ENCODE measurements at places on chromosomes 11 and 22.
A peak's percentile ranks its signal among the peaks of the same experiment; 100 is the strongest.

GRCh38 chr11:36123336-36124101 lies 165.7 kb downstream of the COMMD9 start:
- DNase-seq, result no peak

- no peak for DNase-seq
Observed at GRCh38 chr22:25064894-25065560, 112.5 kb downstream of the KIAA1671 start.

GRCh38 chr11:60658409-60658808 lies 41.0 kb upstream of the MS4A8 start:
- DNase-seq, result no peak

- no peak for DNase-seq
Observed at GRCh38 chr11:66604155-66604554, 11.2 kb downstream of the CCS start.

DNA sequence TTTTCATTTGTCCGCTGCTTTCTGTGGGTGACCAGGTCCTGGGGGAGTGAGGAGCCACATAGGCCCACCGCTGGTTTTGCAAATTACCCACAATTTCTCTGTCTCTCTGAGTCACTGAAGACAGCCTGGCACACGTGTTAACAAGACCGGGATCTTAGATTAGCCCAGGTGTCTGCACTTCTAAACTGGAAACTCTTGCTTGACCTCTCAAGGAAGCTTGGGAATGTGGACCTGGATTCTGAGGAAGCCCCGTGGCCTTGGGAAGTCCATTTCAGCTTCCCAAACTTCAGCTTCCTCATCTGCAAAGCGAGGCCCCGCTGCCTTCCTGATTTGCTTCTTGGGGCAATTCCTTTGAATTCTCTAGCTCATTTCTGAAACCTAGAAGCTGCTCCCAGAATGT lies 119.9 kb downstream of the KIAA1671 start:
- no peak for DNase-seq

GRCh38 chr11:75716659-75717058 lies 979 bp upstream of the MOGAT2 start:
- DNase-seq, result no peak

- DNase-seq, result no peak
Observed at GRCh38 chr22:30503551-30503950, 1.9 kb downstream of the SEC14L4 start.

DNA sequence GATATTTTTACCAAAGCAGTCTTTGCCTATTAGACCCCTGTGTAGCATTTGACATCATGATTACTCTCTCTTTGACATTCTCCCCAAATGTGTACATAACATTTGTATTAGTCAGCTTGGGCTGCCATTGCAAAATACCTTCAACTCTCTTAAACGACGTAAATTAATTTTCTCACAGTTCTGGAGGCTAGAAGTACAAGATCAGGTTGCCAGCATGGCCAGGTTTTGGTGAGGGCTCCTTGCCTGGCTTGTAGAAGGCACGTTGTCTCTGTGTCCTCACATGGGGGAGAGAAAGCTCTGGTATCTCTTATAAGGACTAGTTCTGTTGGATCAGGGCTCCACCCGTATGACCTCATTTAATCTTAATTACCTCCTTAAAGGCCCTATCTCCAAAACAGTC lies 12.3 kb upstream of the DLAT start:
- peak; percentile 38 for DNase-seq

GRCh38 chr22:46619830-46620501 lies at the start of gene GRAMD4:
GRAMD4 (plus strand) TSS chr22:46620386; CDS start chr22:46626800, 6,414 bp downstream.
- no peak for DNase-seq

GRCh38 chr11:115269191-115269950 lies 234.8 kb downstream of the CADM1 start:
- no peak for DNase-seq

- DNase-seq, result no peak
Observed at GRCh38 chr22:31350410-31350863, 4.3 kb upstream of the PATZ1 start.

GRCh38 chr11:17550450-17551346 lies 3.6 kb downstream of the OTOG start:
- DNase-seq, result no peak

- no peak for DNase-seq
Observed at GRCh38 chr11:113723787-113724186, 17.7 kb upstream of the TMPRSS5 start.

DNA sequence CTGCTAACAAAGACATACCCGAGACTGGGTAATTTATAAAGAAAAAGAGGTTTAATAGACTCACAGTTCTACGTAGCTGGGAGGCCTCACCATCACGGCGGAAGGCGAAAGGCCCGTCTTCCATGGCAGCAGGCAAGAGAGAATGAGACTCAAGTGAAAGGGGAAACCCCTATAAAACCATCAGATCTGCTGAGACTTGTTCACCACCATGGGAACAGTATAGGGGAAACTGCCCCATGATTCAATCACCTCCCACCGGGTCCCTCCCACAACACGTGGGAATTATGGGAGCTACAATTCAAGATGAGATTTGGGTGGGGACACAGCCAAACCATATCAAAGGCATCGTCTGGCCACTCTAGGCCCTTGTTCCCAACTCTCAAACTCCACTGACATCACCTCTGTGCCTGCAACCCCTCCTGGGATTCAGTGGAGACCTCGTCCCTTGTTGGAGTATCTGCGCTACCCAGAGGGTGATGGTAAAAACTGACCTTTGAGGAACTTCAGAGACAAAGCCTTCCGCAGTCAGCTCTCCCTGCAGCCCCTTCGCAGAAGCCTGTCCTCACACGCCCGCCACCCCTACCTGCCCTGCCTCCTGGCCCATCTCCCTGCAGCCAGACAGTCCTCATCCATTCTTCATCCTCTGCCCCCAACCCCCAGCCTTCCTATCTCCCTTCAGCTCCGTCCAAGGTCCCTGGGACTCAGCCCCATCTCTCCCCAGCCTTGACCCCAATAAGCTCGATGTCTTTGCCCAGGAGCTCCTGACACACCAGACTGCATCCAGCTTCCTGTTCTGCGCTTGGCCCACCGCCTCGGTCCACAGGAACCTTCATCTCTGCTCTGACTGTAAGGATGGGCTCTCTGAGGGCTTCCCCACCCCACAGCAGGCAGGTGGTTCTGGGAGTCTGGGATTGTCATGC lies 15.8 kb downstream of the CCND1 start:
- DNase-seq, result no peak

- no peak for DNase-seq
Observed at GRCh38 chr22:30167734-30168133, 78.8 kb downstream of the LIF start.

DNA sequence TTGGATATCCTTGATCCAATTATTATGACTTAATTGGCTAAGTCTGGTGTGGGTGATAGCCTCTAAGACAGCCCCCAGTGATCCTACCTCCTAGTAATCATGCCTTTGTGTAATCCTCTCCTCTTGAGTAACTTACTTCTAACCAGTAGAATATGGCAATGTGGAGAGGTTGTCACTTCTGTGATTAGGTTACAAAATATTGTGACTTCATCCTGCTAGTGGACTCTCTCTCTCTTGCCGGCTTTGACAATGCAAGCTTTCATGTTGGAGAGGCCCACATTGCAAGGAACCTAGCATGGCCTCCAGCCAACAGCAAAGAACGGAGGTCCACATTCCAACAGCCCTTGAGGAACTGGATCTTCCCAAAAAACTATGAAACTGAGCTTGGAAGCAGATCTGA lies 19.5 kb downstream of the YPEL4 start:
- DNase-seq, result no peak

GRCh38 chr11:87215236-87215635 lies 177.5 kb downstream of the TMEM135 start:
- no peak for DNase-seq

DNA sequence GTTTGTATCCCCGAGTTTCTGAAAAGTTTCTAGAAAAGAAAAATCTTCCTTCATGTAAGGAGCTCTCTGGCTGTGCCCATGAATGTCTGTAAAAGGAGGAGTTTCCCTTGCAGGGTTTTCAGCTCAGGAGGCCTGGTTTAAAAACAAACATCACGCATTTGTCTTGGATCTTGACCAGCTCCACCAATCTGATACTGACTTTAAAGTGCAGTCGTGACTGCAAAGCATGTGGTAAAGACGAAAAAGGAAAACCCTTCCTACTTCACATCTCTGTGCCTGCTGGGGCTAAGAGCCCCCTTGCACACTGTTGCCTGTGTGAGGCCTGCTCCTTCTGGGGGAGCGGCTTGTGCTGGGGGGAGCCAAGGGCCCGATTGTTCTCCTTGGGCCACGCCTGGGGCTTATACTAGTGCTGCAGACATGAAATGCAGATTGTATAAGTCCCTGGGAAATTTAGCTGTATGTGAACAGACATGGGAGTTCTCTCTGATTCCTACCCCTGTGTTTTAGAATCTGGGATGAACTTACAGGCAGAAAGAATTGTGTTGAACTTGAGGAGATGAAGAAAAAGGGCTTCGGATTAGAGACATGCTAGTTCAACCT lies 62.1 kb downstream of the ADAMTS15 start:
- no peak for DNase-seq

- no peak for DNase-seq
Observed at GRCh38 chr22:50612528-50613221, 12.1 kb downstream of the MAPK8IP2 start.

- no peak for DNase-seq
Observed at GRCh38 chr22:23715806-23716375, 25.1 kb downstream of the RGL4 start.

GRCh38 chr22:39901565-39902146 lies 772 bp downstream of the GRAP2 start:
- DNase-seq, result no peak

GRCh38 chr11:28976801-28977145 lies 868.6 kb downstream of the METTL15 start:
- no peak for DNase-seq

DNA sequence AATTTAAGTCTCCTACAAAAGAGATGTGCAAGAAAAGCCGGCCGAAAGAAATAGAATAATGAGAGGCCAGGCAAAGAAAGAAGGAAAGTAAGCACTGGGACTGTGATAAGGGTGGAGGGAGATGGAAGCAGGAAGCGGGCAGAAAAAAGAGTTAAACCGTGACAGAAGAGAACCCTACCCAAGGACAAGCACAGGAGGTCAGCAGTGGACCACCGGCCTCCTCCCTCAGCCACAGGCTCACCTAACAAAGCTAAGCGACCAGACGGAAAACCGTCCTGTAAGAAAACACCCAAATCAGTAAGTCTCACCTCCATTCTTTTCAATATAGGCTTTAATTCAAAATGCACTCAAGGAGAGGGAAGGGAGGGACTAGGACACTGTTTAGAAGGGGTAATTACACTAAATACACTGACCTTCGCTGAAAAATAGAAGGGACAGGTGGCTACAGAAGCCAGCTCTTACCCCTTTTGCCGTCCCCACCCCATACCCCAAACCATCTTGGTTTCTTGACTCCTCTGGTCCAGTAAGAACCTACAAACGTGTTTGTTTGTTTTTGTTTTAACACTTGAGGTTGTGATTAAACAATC lies 1.9 kb downstream of the FAM181B start:
- no peak for DNase-seq

DNA sequence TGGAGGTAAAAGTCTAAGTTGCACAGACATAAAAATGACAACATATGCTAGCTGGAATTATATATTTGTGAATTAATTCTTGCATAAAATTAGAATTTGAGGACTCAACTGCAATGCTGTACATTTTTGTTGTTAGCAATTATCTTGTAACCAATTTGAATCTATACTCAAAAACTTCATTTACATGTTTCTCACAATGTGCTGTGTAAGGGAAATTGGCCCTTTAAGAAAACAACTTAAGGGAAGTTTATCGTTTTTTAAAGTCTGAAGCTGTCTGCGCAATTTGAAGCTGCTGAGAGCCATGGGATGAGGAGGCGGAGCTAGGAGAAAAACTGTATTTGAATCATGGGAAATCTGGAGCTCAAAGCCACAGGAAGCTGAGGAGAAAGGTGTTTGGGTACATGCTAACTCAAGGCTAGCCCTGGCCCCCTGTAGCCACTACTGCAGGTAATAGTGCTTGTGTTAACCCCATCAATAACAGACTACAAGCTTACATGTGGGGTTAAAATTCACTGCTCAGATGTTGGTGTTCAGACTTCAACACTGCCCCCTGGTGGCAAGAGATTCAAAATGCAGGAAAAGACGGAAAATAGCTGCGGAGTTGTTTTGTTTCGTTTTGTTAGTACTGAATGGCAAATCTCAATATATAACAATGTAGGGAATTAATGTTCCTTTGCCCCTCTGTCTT lies 126.1 kb downstream of the BRD1 start:
- no peak for DNase-seq

- no peak for DNase-seq
Observed at GRCh38 chr22:40642316-40642715, 5.8 kb upstream of the MRTFA start.

DNA sequence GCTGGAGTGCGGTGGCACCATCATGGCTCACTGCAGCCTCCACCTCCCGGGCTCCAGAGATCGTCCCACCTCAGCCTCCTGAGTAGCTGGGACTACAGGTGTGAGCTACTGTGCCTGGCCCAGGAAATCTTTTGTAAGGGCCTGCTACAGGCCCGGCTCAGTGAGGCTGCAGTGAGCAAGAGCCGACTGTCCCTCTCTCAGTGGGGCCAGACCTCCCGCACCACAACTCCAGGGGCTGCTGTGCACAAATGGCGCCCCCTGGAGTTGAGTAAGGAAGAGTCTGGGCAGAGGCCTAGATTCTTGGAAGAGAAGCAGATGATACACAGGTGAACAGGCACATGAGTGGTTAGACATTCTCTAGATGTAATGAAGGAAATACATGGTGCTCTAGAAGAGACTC lies 7.0 kb downstream of the SERHL2 start:
- DNase-seq, result no peak

- DNase-seq, result no peak
Observed at GRCh38 chr22:23409976-23410375, 170.1 kb downstream of the IGLL1 start.

GRCh38 chr11:5123802-5124521 lies 14.2 kb downstream of the OR52A5 start:
- DNase-seq, result peak; percentile 30

GRCh38 chr11:45106440-45106839 lies 40.0 kb upstream of the PRDM11 start:
- DNase-seq, result no peak

- peak; percentile 23 for DNase-seq
Observed at GRCh38 chr11:27055065-27055682, 14.6 kb downstream of the BBOX1 start.

- no peak for DNase-seq
Observed at GRCh38 chr11:37223962-37224361, 625.9 kb upstream of the RAG2 start.

DNA sequence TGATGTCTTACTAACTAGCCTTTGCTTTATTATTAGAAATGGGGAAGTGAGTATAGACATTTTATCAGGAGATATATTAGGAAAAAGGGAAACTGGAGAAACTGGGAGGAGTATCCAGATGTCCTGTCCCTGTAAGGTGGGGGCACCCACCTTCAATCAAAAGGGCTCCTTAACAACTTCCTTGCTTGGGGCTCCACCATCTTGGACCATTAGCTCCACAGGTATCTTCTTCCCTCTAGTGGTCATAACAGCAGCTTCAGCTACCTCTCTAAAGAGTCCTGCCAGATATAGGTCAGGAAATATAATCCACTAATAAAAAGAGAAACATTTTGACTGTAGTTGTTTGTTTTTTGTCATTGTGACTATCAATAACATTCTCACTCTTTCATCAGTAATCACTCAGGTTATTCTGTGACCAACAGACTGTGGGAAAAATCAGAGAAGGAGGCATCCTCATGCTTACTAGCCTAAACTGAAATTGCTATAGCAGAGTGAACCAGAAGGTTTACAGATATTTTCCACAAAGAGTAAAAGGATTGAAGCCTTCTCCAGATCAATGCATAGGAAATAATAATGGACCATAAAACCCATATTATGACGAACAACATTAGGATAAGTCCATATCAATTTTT lies 10.4 kb downstream of the OR51B4 start:
- no peak for DNase-seq

GRCh38 chr11:10401696-10402392 lies 53.2 kb upstream of the AMPD3 start:
- DNase-seq, result no peak

GRCh38 chr11:115425250-115425649 lies 79.0 kb downstream of the CADM1 start:
- no peak for DNase-seq
